ENCODE measurements at places on chromosomes 2 and 18. TPM values are rescaled to one million over a fixed set of nuclear protein-coding genes. Genes with fewer than 3 reads are reported as not detected.

Gene NMUR1
- total RNA-seq: not detected

DNA sequence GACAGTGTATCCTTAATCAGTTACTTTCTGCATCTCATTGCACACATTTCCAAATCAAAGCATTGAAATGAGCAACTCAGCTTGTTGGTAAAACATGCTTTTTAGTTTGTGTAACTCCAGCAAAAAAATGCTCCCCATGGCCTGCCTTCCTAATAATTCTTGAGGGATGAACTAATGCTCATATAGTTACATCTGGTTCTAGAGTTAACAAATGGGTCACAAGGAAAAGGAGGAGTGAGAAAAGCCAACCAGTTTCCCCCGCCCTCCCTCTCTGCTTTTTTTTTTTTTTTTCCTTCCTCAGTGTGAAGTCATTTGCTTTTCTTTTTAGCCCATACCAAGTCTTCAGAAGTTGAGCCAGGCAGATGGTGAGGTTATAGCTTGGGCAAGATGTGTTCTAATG, 231.7 kb downstream of the MTX2 start:
- no peaks in the 10 kb centered on the region for H3K27me3 ChIP-seq
- no peak for DNase-seq
- H3K4me3 ChIP-seq: no peak overlapping the region
- peaks cover 35% of the 10 kb centered on the region for H3K4me1 ChIP-seq

GRCh38 chr2:123073956-123074355, 951.1 kb upstream of the CNTNAP5 start:
- no peaks in the 10 kb centered on the region for H3K4me1 ChIP-seq
- no peak overlapping the region for H3K4me3 ChIP-seq
- DNase-seq: no peak
- H3K36me3 ChIP-seq: no peaks in the 10 kb centered on the region

DNA sequence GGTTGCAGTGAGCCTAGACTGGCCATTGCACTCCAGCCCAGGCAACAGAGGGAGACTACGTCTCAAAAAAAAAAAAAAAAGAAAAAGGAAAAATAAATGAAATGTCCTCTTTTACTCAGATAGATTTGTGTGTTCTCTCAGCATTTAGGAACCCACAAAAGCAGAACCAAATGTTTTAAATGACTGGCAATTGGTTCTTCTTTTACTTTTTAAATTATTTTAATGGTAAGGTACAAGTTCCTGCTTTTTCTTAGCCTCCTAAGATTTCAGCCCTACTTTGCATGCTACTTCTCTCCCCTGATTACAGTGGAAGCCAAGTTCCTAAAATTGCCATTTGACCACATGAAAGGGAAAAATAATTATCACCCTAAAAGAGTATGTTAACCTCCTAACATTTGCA, 23.5 kb downstream of the SRSF7 start:
- no peak overlapping the region for H3K27ac ChIP-seq
- no peak for DNase-seq
- H3K36me3 ChIP-seq: peaks cover under 1% of the 10 kb centered on the region
- no peaks in the 10 kb centered on the region for H3K27me3 ChIP-seq
- H3K4me1 ChIP-seq: peaks cover 5% of the 10 kb centered on the region
- no peak overlapping the region for H3K4me3 ChIP-seq

DNA sequence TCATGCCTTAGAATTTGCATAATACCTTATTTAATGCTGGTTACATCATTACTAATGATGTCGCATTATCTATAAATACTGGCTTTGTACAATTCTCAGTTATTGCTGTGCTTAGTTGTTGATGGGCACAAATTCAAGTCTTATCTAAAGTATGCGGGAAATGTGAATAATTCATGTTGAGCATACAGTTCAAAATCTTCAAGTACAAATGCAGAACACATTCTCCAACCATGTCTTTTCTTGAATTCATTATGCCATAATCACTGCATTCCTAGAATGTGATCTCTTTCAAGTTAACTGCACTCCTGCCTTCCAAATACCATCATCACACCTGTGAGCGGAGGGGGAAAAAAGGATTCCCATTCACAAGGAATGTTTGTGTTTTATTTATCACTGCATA, 337.0 kb downstream of the MBD2 start:
- no peak for DNase-seq
- H3K36me3 ChIP-seq: no peaks in the 10 kb centered on the region
- H3K4me3 ChIP-seq: no peak overlapping the region
- no peak overlapping the region for H3K27ac ChIP-seq
- no peaks in the 10 kb centered on the region for H3K4me1 ChIP-seq
- H3K27me3 ChIP-seq: no peaks in the 10 kb centered on the region

Data from vagina (tissue), 2 donors.